Purkinje cell (primary cell): ENCODE measurements at places on chromosomes 12 and 14. TPM values are rescaled to one million over a fixed set of nuclear protein-coding genes. Genes with fewer than 3 reads are reported as not detected.

IRAK3 gene
- 2.1 and 2.6 TPM in 2 replicates for polyA plus RNA-seq

NGB gene
- polyA plus RNA-seq = 0.59 TPM in 1 of 2 replicates, not detected in the other

VDR gene
- polyA plus RNA-seq = not detected in 2 replicates

LIN52 gene
- 9.6 and 13.1 TPM in 2 replicates for polyA plus RNA-seq

ARL6IP4 gene
- 11.9 and 23.7 TPM in 2 replicates for polyA plus RNA-seq

KERA gene
- not detected in 2 replicates for polyA plus RNA-seq

NID2 gene
- polyA plus RNA-seq = 0.69 TPM in 1 of 2 replicates, not detected in the other

NTN4 gene
- polyA plus RNA-seq = 1.4 and 5.2 TPM in 2 replicates

LRTM2 gene
- 0.08 TPM in 1 of 2 replicates, not detected in the other for polyA plus RNA-seq

NFE2 gene
- not detected in 2 replicates for polyA plus RNA-seq

HOXC6 gene
- polyA plus RNA-seq = not detected in 2 replicates

OR10G3 gene
- polyA plus RNA-seq = not detected in 2 replicates

BDKRB1 gene
- not detected in 2 replicates for polyA plus RNA-seq

SLC17A8 gene
- polyA plus RNA-seq = 0.48 TPM in 1 of 2 replicates, not detected in the other

APOF gene
- 0.32 TPM in 1 of 2 replicates, not detected in the other for polyA plus RNA-seq

BATF gene
- polyA plus RNA-seq = not detected in 2 replicates

KCNMB4 gene
- 55.6 and 86.5 TPM in 2 replicates for polyA plus RNA-seq

C12orf76 gene
- polyA plus RNA-seq = 170 and 199 TPM in 2 replicates

CCDC60 gene
- not detected in 2 replicates for polyA plus RNA-seq

SIX6 gene
- polyA plus RNA-seq = not detected in 2 replicates

ASPG gene
- polyA plus RNA-seq = not detected in 2 replicates

PMCH gene
- polyA plus RNA-seq = 0.38 and 2.1 TPM in 2 replicates

SLC38A1 gene
- polyA plus RNA-seq = 114 and 134 TPM in 2 replicates
